ENCODE measurements at places on chromosomes 7 and 10. TPM values are rescaled to one million over a fixed set of nuclear protein-coding genes. Genes with fewer than 3 reads are reported as not detected.

Gene TMEM273
- total RNA-seq = 13.0 TPM

Gene CLCN1
- total RNA-seq = not detected

Gene BET1
- 25.1 TPM for total RNA-seq

Gene CHN2
- total RNA-seq = 7.0 TPM

Gene DNTT
- not detected for total RNA-seq

Gene CSTF2T
- 22.4 TPM for total RNA-seq

Gene HOXA6
- 7.5 TPM for total RNA-seq

Gene EPO
- total RNA-seq = not detected

Measured in prostate gland (tissue), 2 donors.